ENCODE measurements at places on chromosomes 4 and X.

- no peak for DNase-seq
These were observed 179.0 kb downstream of the SCFD2 start for GRCh38 chr4:53186714-53187358.

DNA sequence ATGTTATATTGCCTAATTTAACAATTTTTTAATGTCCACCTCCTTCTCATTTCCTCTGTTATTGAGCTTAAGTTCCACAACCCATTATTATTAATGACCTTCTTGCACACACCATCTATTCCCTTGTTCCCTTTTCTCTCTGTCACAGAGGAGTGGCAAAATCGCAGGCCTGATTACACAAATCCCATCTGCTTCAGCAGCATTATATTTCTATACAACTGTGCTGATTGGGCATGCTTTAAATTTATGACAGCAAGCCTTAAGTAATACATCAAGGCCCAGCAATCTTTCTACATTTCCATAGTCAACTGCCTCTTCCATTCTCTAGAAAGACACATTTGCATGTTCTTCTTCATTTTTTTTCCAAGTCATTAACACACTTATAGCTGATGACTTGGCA is 423.8 kb downstream of the PRDM5 start:
- DNase-seq = no peak

- no peak for DNase-seq
These were observed 291.3 kb downstream of the PDHA2 start for GRCh38 chr4:96131186-96131585.

DNA sequence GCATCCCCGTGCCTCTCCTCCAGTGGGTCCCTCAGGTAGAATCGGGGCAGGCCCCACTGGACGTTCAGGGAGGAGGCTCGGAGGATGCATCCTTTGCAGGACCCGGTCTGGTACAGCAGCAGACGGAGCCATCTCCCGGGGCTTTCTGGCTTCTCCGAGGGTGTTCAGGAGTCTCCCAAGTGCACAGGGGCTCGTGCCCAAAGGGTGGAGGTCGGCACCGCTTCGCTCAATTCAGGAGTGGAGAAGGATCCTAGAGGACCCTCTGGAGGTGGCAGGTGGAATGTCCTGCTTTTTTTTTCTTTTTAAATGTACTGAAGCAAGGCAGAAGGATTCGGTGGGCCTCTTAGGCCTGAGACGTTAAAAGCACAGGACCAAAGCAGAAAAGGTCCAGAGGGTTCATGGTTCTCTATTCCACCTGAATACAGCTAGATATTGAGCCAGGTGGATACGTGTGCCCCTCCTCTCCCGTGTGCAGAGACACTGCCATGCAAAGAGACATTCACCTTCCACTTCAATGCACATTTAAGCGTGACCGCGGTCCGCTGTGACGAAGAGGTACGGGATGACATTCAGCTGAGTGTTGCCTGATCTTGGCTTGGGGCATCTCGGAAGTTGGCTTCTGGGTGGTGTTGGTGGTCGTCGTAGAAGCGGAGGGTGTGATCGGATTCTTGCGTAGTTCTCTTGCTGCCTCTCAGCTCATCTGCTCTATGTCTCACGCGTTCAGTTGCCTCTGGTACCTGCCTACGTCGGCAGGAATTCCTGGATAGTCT is 281.2 kb upstream of the AGTR2 start:
- no peak for DNase-seq

DNA sequence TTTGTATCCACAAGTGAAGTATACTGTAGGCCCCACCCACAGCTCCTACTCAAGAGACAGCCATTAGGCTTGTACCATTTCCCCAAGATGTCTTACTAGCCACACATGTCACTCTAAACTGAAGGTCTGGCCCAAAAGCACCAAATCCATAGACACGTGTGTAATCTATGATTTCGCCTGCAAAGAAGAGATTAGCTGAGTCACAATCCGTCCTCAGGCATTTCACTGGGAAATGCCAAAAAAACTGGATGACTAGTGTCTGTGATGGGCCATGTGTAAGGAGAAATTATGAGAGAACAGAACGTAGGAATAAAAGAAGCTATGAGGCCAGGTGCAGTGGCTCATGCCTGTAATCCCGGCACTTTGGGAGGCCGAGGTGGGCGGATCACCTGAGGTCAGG is 21.9 kb upstream of the RP2 start:
- no peak for DNase-seq

DNA sequence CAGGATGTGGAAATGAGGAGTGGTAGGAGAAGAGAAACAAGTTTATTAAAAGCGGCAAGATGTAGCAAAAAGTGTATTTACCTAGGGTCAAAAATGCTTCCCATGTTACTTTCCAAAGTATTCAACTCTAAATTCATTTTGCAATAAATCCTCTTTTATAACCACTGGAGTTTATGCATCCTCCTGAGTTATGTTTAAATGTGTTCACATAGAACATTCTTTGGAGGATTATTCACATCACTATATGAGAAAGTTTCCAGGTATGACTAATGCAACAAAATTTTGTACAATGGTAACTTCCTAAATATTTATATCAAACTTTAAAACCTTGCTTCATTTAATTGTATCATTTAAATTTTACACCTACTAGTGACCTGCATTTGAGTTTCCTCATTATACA is 870.6 kb upstream of the SLIT2 start:
- no peak for DNase-seq

DNA sequence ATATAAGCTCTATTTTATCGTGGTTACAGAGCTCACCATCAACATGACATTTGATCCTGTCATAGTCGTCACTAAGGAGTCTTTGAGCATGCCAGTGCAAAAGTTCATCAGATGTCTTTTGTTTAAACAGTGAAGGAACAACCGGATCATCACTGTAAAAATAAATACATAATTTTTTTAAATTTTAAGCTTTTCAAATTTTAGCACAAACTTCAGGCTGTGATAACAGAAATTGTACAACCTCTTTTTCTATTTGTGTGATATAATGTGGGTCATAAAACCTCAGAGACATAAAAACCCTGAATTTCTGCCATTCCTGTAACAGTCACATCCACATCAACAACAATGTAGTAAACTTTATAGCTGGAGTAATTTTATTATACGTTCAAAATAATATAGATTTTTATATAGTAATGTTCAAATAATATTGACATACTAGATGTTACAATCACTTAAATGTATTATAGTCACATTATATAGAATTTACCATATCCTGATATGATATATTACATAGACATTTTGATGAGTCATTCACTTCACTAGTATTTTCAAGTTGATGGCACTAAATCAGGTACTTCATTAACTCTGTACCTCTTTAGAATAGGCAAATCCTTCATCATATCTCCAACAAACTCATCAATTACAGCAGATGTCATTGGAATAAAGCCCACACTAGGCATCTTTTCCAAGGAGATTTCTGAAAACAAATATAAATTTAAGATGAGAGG is 47.7 kb downstream of the DDX60L start:
- DNase-seq = no peak

DNA sequence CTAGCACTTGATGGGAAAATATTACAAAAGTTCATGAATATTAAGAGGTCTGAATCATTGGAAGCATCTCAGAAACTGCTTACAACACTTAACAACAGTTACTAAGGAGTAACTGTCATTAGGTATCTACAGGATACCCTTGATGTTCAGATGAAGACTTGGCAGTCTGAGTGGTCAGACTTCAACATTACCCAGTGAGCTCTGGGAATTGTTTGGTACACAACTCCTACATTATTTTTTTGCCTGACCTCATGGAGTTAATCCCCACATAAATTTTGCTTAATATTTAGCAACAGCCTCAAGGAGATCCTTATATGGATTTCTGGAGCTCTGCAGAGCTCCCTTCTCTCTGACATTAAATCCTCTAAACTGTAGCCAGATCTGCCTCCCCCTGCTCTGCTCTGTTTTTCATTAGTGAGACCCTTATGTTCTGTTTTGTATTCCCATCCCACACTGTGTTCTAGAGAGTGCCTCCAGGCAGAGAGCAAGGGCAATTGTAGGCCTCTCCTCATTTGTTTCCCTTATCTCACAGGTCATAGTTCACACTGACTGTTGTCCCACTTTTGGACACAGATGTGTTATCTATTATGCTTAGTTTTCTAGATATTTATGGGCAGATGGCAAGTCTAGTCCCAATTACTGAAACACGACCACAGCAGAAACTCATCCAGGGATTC is 368.8 kb downstream of the GASK1B start:
- no peak for DNase-seq

- peak; percentile 73 for DNase-seq
These were observed 10.7 kb downstream of the MED12 start for GRCh38 chrX:71128915-71129765.

- DNase-seq = no peak
These were observed 28.4 kb downstream of the DDX60L start for GRCh38 chr4:168451744-168452390.

- no peak for DNase-seq
These were observed 36.0 kb upstream of the NPNT start for GRCh38 chr4:105859233-105859632.

GRCh38 chr4:5021546-5021945 is 2.3 kb upstream of the CYTL1 start:
- DNase-seq = no peak

- DNase-seq = no peak
These were observed 122.4 kb downstream of the RASL11B start for GRCh38 chr4:52984462-52984881.

DNA sequence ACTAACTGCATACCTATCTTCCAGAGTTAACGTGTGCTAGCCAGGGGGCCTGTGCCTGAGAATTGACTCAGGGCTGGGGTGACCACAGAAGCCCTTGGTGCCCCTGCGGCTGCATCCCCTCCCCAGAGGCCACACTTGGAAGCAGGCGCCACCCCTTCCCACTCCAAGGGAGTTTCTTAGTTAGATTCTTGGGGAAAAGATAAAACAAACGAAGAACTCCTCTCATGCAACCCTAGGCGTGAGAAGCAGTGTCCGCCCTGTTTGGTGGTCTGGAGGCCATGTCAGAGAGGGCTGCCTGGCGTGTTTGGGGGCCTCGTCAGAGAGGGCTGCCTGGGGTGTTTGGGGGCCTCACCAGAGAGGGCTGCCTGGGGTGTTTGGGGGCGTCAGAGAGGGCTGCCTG is 50.3 kb upstream of the HGFAC start:
- peak; percentile 10 for DNase-seq

DNA sequence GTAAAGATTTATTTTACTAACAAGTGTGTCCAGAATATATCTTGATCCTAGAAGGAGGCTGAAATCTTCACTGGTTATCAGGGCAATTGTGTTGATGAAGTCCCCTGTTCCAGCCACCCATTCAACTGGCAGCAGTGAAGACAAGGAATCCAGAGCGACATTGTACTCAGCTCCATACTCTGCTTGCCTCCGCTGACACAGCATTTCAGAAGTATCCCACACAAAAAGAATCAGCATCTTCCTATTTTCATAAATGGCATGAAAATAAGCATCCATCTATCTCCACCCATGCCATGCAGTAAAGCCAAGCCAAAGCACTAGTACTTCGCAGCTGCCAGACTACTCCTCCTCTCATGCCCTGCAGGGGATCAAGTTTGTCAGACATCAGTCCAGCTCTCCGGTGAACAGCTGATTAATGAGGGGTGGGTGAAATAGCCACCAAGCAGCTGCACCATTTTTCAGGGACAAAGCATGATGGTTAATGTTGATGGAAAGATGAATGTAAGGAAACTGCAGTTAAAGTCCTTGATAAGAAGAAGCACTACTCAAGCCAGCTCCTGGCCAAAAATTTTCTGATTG is 54.0 kb downstream of the COL25A1 start:
- no peak for DNase-seq

DNA sequence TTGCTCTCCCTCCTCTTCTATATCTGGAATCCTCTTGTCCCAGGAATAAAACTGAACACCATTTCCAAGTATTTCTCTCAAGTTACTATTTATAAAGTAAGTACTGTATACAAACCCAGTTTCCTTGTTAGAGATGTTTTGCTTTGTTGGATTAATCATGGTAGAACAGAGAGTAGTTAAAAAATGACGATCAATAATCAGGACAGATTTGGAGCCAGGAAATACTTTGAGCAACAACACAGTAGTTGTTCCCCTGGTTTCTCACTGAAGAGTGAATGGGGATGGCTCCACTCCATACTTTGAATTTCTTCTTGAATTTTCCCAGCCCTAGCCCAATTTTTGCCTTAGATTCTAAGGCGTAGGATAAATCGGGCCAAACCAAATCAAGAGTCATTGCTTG is 21.4 kb downstream of the MGST2 start:
- DNase-seq = no peak

GRCh38 chr4:164926301-164926700 is 49.3 kb downstream of the APELA start:
- no peak for DNase-seq

GRCh38 chr4:51963841-51964517 is 56.2 kb downstream of the LRRC66 start:
- DNase-seq = no peak

DNA sequence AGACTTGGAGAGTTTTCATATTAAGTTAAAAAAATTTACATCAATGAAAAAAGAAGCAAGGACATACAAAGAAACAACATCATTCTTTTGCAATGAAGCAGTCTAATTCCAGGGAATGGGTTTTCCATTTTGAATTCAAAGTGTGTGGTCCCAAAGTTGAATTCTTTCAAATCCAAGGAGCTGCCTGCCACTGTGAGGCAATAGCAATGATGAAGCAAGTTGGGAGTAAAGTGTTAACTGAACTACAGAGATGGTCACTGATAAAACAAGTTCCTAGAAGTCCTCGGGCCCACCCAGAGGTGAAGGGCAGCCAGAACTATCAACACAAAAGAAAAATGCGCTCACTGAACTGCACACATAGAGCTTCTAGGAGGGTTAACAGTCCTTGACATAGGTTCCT is 115.9 kb downstream of the RAB28 start:
- no peak for DNase-seq

- no peak for DNase-seq
These were observed 8.3 kb upstream of the CITED1 start for GRCh38 chrX:72313707-72314641.

DNA sequence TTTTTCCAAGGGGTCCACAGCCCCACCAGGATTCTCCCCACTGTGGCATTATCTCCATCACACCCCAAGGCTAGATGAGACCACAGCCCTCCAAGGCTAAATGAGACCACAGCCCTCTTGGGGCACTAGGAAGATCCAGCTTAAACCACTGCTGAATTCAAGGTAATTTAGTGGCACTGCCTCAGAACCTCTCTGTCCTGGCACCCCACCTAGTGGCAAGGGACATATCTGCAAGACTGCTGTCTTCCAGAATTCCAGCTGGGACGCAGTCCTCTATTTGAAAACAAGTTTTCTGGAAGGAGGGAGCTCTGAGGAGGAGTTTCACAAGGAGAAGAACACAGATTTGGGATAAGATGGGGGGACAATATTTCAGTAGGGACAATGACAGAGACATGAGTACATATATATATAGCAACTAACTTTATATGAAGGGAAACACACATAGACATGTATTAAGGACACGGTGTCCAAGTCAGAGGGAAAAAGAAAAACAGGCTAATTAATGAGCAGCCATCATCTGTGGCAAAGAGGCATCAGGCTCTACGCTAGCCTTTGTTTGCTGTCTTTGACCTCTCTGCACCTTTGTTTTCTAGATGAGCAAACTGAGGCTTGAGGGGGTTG is 9.3 kb downstream of the CETN2 start:
- DNase-seq = peak; percentile 56

GRCh38 chr4:91359041-91360031 is 944.4 kb upstream of the GRID2 start:
- no peak for DNase-seq

Data from head of caudate nucleus (tissue), 42 donors.